ENCODE measurements at places on chromosomes 4 and X.
A peak's percentile ranks its signal among the peaks of the same experiment; 100 is the strongest.

- no peak for DNase-seq
Observed at GRCh38 chr4:5858020-5858769, 34.7 kb downstream of the CRMP1 start.

- no peak for DNase-seq
Observed at GRCh38 chr4:105674011-105674410, 34.5 kb downstream of the INTS12 start.

DNA sequence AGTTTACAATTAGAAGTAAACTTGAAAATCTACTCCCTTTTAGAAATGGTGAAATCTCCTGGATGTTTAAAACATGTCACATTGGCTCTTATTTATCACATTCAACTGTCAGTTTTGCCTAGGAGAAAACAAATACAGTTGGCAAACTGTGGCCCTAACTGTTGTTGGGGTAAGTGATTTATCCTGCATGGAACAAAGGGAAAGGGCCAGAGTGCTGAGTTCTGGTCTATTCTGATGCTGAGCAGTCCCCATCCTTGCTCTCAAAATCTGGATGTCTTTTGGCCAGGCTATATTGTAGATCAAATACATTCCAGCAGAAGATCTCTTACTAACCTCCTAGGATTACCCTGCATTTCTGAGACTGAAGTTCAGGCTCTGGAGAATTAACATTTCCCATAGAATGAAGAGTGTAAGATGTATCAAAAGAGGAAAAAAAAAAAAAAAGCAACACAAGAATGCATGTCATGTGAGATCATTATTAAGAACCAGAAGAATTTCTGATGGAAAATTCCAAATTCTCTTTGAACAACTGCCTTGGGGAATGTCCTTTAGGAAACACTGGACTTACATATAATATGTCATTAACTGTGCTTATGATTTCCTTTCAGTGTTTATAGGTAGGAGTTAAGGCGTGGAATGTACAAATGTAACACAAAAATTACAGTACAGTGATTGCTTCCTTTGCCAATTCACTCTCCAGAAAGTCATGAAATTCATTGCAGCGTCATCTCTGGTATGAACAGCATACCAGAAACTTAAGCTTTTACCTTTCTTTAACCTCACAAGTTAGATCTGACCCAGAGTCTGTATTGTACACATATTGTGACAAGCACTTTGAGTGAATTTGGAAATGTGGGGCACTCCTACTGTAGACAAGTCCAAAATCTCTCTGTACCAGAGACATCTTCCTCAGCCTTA is 1012.5 kb upstream of the LCORL start:
- no peak for DNase-seq

DNA sequence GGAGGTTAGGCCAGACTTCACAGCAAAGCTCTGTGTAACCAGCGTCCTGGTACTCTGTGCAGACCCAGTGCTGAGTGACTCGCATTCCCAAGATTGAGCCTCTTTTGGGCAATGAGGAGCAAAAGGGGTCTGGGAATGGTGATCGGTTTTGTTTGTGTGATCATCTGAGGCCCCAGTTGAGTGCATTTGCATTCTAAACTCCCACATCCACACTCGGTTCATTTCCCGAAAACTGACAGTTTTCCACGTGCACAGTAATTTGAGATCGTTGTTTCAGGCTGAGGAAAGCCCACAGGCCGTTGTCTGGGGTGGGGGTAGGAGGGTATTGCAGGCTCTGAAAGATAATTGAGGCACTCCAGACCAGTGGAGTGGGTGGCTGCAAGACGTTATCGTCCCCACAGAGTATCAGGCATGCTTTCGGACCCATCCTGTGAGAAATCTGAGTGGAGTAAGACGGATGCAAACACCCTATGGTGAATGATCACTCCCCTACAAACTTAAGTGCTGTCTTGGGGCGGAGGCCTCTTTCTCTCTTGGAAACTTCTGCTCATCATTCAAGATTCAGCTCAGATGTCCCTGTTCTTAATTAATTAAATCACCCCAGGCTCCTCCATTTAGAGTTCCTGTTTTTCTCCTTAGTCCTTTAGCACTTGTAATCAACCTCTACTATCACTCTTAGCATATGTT is 96.1 kb downstream of the AFF1 start:
- peak; percentile 28 for DNase-seq

- no peak for DNase-seq
Observed at GRCh38 chrX:32545101-32545500, 666.2 kb downstream of the DMD start.

DNA sequence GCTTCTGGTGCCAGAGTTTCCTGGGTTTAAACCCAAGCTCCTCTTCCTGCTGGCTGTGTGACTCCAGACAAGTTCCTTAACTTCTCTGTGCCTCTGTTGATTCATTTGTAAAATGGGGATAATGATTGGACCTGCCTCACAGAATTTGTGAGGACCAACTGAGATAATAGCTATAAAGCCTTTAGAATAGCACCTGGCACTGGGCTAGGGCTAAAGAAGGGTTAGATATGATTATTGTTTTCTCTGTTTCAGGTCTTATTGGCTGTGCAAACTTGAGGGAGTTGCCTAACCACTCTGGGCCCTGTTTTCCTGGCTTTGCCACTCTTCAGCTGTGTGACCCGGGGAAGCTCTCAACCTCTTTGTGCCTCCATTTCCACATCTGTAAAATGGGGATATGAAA is 37.8 kb downstream of the LGI2 start:
- DNase-seq: no peak

GRCh38 chrX:114889481-114889880 is 127.9 kb downstream of the IL13RA2 start:
- no peak for DNase-seq

DNA sequence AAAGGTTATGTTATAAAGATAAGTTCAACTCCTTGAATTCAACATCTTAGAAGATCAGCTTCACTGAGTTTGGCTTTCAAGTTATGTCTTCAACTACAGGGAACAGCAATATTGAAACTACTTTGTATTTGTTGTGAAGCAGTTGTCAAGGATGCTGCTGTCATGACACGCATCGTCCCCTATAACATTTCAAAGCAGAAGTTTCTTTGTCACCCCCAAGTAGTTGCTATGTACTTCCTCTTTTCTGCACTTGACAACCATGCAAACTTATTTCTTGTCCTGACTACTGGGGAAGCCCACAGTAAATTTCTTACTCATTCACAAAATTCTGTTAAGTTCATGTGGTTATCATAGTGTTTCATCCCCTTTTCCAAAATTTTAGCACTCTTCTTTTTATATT is 14.3 kb downstream of the ANTXR2 start:
- DNase-seq: peak; percentile 92

GRCh38 chr4:77151241-77151640 is 5.8 kb upstream of the CCNG2 start:
- DNase-seq: no peak

- no peak for DNase-seq
Observed at GRCh38 chr4:118957722-118958445, 69.2 kb downstream of the SYNPO2 start.

DNA sequence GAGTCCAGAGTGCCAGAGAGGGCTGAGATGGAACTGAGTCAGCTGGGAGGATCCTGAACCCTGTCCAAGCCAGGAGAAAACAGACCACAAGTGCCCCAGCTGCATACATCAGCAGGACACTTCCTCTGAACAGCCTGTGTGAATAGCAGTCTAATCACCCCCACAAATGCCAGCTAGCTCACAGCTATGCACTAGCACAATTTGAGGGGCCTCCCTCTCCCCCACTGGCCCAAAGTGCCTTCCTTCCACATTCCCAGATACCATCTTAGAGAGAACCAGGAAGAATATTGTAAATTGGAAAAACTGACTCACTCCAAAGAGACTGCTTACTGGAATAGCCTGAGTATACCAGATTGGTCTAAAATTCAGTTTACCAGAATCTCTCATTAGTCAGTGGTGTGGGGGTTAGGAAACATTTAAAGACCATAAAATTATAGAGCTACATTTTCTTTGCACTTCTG is 292.6 kb upstream of the KLF3 start:
- DNase-seq: no peak

DNA sequence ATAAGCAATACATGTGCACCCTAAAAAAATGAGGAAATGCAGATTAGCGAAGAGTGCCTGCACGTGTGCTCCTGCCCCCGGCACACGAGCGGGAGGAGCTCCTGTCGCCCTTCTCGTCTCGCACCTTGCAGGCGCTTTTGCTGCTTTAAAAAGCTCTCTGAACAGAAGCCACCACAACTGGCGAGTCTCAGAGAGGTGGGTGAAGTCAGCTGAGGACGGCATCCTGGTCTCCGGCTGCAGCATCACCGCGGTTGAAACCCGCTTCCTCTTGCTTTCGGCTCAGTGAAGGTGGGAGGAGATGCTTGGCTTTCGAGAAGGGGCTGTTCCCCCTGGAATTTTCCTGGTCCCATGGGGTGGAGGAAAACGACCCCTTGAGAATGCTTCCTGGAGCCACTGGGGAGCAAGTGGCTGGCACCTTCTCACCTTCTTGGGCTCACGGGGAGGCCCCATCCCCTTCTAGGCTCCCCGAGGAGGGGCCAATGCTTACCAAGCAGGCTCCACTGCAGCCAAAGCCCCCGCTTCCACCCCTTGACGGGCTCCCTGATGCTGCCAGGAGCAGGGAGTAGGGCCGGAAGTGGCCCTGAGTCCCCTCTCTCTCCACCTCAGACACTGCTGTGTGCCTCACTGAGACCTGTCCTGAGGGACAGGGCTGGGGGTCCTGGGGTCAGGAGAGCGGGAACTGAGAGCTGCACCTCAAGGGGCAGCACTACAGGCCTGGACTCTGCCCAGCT is 29.2 kb upstream of the MXD4 start:
- peak; percentile 78 for DNase-seq

GRCh38 chr4:72951147-72951546 is 118.4 kb downstream of the COX18 start:
- no peak for DNase-seq

- DNase-seq: no peak
Observed at GRCh38 chr4:57080781-57081650, 29.2 kb downstream of the IGFBP7 start.

DNA sequence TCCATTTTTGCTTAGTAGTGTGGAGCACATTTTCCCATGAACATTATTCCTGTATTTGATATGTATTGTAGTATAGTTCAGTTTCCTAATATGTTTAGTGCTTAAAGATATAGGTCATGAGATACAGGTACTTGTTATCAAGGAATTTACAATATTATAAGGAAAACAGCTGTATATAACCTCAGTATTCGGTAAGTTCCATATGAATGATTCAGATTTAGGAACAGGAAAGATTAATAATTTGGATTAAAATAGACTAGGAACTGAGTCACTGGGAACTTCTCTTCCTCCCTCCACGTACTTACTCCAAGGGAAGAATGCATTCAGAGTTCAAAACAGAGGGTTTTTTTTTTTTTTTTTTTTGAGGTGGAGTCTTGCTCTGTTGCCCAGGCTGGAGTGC is 20.0 kb downstream of the DIAPH2 start:
- no peak for DNase-seq

- no peak for DNase-seq
Observed at GRCh38 chr4:27828843-27829242, 968.2 kb downstream of the STIM2 start.

DNA sequence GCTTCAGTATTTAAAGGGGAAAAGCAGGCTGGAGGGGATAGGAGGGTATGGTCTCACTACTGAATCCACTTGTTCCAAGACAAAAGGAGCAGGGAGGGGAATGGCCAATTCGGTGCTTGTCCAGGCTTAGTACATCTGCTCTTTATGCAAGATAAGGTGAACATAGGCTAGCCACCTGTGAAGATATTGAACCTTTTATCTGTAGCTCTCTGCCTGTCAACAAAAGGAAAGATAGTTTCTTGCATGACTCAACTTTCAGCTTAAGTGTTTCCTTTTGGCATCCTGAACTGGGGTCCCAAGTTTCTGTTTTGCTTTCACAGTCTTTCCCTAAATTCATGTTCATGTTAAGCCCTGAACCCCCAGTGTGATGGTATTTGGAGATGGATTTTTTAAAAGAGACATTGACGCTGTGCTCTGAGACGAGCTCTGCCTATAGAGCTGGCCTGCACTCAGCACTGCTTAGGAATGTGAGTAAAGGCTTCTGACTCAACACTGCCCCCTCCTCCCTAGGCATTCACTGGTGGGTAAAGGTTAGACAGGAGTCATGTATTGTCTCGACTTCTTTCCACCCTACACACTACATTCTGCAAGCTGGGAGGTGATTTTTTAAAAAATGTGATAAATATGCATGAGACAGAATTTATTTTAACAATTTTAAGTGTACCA is 28.2 kb downstream of the FAM149A start:
- peak; percentile 11 for DNase-seq

DNA sequence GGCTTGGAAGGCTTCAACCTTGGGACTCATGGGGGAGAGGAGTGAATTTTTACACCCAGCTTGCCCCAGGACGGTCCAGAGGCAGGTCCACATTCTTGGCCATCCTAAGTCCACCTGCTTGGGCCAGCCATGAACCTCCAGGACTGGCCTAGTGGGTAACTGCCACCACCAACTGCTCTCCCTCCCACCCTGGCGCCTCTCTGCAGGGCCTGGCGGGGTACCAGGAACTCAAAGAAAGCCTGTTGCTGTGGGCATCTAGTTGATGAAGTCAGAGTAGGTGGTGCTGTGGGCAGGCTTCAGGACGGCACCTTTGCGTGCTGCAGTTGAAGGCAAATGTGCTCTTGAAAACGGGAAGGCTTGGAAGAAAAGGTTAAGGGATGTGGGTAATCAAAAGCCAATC is 12.0 kb downstream of the BCOR start:
- no peak for DNase-seq

DNA sequence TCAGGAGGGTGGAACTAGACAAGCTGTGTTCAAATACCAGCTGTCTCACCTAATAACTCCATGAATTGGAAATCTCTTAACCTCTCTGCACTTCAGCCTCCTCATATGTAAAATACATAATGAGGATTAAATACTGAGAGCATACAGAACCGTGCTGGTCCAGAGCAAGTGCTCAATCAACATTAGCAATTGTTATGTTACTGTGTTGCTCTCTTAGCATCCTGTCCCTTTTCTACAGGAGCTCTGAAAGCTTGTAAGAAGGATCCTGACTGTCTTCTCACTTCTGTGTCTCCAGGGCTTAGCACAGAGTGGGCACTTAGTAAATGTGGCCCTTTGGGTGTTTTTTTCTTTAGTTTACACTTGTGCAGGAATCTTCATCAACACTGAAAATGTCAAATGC is 1456.1 kb upstream of the IGFBP7 start:
- DNase-seq: no peak

GRCh38 chrX:34880656-34881055 is 61.9 kb upstream of the FAM47B start:
- no peak for DNase-seq

DNA sequence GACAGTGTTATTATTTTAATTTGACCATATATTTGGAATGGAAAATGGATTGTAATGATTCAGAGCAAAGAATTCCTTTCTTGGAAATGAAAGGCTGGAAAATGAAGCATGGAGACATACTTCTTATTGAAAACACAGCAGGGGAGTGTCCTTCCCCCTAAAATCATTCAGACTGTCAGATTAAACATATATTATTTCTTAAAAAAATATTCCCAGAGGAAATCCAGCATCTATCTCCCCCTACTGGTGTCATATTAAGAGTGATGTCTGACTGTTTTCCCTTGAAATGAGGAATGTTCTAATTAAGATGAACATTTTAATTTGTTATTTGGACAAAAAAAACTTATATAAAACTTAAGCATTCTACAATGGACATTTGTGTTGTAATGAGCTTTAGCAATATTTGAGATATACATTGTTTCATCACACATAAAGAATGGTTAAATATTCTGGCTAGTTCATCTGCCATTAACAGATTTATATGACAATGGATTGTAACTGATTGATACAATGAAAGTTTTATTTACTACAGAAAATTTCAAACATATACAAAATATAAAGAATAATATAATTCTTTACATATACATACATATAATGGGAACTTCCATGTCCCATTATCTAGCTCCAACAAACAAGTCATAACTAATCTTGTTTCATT is 264.6 kb downstream of the SPRY1 start:
- DNase-seq: peak; percentile 34

Data from NB4 (cell line).